Stimulated activated CD8-positive, alpha-beta memory T cell treated with anti-CD3 and anti-CD28 coated beads, Interleukin-4, amount 100 ng/mL, for 48 hours (primary cell): ENCODE measurements at places on chromosomes 2 and 18.
A peak's percentile ranks its signal among the peaks of the same experiment; 100 is the strongest.

GRCh38 chr2:213069531-213069930, 81.9 kb downstream of the IKZF2 start:
- DNase-seq = no peak

- no peak for DNase-seq
Measured at GRCh38 chr2:85064927-85065577, 68.1 kb upstream of the TCF7L1 start.

- DNase-seq = no peak
Measured at GRCh38 chr2:151845884-151846283, 17.7 kb upstream of the ARL5A start.

DNA sequence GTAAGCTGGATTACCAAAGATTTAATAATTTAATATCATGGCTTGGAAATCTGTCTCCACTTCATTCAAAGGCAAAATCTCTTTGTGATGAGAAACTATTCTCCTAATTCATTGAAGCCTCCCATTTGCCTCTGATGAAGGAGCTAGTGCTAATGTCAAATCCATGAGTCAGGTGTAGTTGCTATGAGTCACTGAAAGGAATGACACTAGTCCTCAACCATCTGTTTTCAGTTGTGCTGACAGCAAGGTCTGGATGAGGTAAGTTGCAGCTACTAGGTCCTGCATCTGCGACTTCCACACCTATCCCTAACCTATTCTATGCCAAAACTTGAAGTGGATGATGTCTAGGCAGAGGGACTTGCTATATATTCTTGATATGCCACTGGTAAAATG, 324.0 kb upstream of the UBE2E3 start:
- no peak for DNase-seq

DNA sequence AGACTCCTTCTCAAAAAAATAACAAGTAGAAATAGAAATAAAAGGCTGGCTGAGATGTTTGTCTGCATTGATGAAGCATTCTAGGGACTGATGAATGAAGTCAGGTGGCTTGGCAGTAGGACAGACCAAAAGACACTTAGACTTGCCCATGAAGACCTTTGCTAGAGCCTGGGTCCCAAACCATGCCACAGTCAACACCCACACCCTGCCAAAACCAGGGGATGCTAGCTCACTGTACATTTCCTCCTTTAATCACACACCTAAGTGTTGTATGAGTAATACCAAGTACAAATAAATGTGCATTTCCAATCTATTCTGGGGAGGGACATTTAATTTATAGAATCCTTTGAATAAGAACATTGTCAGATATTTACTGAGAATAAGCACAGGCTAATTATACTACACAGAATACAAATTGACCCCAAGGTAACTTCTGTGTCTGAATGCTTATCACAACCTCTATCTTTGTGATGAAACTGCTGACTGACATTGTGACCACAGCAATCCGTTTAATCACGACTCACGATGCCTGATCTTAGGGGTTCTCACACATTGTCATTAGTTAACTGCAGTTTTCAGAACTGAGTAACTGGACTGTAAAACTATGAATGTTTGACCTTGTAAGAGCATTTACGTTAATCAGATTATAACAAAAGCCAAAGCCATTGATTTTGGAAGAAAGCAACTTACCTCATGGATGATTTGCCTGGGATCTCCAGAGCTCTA, 10.5 kb upstream of the NOL10 start:
- no peak for DNase-seq

- no peak for DNase-seq
Measured at GRCh38 chr2:112276954-112277353, 1.6 kb downstream of the ZC3H6 start.

- DNase-seq = no peak
Measured at GRCh38 chr2:234355808-234356365, 141.0 kb downstream of the ARL4C start.

DNA sequence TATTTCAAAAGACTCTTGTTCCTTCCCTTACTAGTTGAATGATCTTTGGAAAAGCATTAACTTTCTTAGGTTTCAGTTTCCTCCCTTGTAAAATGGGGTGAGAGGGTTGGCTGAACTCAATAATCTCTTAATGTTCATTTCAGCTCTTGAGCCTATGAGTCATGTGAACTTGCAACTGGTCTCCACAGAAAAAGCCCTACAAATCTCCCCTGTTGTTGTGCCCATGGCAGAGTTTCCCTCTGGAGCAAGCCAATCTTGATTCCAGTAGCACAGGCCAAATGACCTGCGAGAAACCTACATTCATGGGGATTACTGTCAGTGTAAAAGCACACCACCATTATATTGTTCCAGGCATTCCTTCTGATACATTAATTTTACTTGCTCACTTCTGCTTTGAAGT, 388.9 kb downstream of the ALK start:
- DNase-seq = no peak

GRCh38 chr18:50076277-50076676, 118.7 kb downstream of the MYO5B start:
- no peak for DNase-seq

- no peak for DNase-seq
Measured at GRCh38 chr2:202115479-202115971, 42.5 kb downstream of the KIAA2012 start.

DNA sequence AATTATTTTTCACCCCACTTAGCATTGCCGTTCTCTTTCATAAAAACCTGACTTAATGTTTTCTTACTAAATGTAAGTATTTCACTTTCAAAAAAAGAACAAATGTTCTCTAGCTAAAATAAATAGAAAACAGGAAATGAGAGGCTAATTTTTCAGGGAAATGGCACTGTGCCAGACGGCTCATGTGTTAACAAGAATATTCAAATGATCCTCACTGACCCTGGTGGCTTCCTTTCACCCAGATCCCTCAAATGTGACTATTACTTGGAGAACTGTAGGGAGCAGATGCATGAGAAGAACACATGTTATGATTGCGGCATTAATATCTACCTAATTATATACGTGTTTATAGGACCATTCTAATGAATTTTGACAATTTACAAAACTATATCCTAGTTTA, 827.7 kb downstream of the SOCS6 start:
- no peak for DNase-seq

DNA sequence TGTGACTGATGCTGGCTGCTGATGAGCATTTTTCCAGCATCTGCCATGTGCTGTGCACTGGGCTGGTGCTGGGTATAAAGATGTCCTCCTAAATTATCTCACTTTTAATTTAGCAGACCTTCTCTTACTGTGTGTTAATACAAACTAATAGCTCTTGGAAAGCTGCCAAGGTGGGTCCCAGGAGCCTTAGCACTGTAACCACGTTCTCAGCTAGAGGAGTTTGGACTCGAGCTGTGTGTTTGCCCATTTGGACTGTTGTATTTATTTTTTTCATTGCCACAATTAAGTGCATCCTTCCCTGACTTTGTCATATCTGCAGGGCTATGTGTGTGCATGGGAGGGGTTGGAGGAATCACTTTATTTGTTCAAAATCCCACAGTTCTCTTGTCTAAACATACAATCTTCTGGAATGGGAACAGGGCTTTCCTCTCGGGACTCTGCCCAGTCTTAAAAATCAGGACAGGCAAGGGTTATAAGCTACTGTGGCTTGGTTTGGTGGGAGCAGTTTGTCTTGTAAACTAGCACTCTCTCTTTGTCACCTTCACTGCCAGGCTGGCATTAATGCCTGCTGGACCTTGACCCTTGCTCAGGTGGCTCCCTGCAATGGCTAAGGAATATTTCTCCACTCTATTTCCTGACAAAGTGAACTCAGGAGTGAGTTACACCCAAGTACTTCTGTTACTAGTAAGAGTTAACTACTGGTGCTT, 129.7 kb upstream of the MGAT5 start:
- no peak for DNase-seq

- no peak for DNase-seq
Measured at GRCh38 chr2:182668671-182669070, 47.4 kb upstream of the DNAJC10 start.

DNA sequence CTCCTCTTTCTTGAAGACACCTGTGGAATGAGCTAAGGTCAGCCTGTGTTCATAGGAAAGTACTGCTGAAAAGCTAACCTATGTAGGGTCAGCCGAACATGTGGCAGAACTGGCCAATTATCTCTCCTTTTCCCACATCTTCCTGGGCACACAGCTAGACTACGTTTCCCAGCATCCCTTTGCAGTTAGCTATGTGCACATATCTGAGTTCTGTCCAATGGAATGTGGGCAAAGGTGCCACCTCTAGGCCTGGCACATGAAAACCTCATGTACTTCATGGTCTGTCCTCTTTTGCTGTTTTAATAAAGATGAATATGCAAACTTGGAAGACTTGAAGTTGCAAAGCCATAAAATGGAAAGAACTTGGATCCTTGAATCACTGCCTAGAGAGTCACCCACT, 352.6 kb downstream of the TNS1 start:
- DNase-seq = no peak

GRCh38 chr2:78967294-78967693, 58.2 kb upstream of the REG3G start:
- DNase-seq = no peak

- peak; percentile 77 for DNase-seq
Measured at GRCh38 chr2:64945973-64946768, 43.0 kb upstream of the SLC1A4 start.

DNA sequence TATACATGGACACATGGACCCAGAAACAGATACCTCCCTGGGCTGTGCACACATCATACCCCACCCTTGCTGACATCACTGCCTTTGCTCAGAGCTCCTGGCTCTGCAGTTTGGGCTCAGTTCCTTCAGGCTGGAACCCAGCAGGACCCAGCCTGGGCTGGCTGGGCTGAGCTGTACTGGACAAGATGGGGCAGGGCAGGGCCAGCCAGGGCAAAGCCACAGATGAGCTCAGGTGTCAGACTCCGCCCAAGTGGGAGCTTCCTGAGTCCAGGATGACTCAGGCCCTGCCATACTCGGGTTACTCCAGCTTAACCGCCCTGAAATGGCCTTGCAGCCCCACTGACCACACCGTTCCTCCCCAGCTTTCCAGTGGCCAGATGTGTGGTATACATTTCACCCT, 284.9 kb downstream of the OSR1 start:
- no peak for DNase-seq

GRCh38 chr2:6398421-6398820, 467.3 kb downstream of the CMPK2 start:
- no peak for DNase-seq

GRCh38 chr18:6486764-6487426, 72.2 kb upstream of the L3MBTL4 start:
- no peak for DNase-seq

- no peak for DNase-seq
Measured at GRCh38 chr2:68110102-68110501, 47.3 kb upstream of the C1D start.

DNA sequence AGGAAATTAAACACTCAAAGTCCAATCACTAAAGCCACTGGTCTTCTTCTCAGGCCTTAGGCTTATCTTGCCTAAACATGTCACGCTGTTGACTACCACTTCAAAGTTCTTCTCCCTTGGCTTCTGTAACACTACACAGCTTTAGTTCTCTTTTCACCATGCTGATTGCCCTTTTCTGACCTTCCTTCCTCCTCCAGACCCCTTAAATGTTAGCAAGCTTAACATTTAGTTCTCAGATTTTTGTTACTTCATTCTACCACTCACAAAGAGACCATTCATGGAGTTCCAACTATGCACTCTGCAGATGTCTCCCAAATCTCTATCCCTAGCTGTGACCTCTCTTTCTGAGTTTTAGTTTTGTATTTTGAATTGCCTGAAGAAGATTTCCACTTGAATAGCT, 64.4 kb downstream of the TTC21B start:
- DNase-seq = no peak

DNA sequence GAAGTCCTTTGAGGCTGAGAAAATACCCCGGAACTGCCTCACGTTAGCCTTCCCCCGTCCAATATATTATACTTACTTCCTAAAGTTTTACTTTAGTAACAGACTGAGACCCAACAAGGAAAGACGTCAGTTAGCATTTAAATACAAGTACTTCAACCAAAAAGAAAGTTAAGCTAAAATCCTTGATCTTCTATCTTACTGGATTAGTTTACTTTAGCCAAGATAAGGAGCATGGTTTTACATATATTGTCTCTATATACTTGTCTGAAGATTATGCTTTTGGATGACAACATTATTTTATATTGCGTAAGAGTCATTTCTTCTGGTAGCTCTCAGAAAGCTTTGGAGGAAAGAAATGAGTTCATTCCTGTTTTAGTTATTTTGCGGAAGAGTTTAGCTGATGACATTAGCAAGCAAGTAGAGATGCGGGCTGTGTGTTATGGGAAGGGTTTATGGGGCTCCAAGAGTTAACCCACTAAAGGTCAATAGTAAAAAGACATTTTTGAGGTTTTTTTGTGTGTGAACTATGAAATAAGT, 532.9 kb downstream of the ZNF516 start:
- no peak for DNase-seq

DNA sequence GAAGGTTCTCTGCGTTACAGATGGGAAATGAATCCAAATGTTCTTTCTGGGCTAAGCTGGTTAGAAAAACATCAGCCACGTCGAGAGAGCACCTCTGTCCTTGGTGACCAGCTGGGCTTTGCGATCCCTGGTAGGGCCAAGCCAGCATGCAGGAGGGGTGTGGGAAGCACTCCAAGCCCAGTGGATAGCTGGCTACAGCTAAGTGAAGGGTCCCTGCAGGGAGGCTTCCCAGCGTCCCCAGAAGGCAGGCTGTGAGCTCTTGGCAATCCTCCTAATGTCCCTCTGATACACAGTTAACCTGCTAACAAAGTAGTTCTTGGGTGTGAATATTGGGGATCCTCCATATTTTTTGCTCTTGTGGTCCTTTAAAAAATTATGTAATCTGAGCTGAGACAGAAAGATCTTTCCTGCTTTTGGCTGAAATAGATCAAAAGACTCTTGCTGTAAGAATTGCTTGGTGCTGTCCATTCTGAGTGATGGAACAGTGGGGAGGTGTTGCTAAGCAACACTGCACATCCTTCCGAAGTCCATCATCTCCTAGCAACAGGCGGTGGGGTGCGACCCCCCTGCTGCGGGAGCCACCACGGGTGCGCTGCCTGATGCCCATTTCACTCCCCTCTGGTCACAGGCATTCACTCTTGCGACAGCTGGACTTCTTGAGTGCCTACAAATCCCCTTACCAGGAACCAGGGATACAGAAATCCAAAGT, 88.5 kb upstream of the UXS1 start:
- DNase-seq = no peak

DNA sequence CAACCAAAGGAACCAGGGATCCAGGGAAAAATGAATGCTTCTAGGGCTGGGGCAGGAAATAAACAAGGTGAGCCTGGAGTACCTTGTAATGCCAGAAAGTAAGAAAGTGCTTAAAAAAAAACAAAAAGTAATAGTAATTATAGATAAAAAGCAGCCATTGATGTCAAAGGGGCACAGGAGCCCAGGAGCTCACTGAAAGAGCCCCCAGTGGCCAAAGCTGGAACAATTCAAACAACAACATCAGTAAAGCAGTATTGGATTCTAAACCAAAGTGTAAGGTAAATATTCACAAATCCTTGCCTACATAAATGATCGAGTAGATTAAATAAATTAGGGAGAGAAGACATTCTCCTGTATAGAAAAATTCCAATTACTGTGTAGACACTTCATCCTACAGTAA, 114.3 kb upstream of the ARL4C start:
- no peak for DNase-seq

DNA sequence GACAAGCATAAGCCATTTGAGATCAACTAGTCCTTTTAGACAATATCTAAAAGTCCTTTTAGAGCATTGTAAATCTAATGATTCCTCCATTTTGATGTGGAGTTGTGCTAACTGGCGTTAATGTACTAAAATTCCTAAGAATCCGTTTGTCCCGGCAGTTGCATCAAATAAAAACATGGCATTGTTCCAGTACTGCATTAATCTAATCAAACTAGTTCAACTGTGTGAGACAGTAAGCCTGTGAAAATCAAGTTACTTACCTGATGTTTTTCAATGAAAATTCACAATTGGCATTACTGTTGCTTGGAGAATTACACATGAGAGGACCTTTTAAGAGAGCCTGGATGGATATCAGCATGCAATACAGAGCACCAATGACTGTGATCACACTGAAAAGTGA, 13.3 kb downstream of the TM4SF20 start:
- DNase-seq = no peak
